ENCODE measurements at places on chromosomes 5 and 9. TPM values are rescaled to one million over a fixed set of nuclear protein-coding genes. Genes with fewer than 3 reads are reported as not detected.

DNA sequence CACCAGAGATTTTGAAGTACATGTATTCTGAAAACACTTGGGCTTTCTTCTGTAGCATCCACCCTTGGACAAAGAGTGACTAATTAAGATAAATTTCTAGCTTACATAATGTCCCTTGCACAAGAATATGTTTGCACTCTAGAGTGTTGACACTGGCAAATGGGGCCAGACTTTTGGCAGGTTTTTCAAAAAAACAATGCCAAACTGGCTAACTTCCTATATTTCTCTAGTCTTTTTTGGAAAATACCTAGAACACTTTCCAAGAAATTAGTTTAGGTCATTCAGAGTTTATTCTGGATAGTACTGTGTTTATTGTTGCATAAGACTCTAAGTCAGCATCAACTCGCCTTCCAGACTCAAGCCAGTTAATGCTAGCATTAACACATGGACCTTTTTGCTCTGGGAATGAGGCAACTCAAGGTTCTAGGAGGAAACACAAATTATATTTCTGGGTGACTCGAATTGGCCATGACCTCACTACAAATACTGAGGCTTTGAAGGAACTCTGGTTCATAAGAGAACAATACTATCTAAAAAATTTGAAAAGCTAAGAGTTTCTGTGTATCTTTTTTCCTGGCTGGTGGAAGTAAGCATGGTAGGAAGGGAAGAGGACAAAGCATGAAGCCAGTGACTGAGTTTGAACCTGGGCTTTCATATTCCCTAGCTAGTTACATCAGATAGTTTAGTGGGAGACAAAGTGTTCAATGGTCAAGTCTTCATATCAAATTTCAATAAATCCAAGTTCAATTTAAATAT lies 101.6 kb downstream of the NREP start:
- no peak for DNase-seq

DNA sequence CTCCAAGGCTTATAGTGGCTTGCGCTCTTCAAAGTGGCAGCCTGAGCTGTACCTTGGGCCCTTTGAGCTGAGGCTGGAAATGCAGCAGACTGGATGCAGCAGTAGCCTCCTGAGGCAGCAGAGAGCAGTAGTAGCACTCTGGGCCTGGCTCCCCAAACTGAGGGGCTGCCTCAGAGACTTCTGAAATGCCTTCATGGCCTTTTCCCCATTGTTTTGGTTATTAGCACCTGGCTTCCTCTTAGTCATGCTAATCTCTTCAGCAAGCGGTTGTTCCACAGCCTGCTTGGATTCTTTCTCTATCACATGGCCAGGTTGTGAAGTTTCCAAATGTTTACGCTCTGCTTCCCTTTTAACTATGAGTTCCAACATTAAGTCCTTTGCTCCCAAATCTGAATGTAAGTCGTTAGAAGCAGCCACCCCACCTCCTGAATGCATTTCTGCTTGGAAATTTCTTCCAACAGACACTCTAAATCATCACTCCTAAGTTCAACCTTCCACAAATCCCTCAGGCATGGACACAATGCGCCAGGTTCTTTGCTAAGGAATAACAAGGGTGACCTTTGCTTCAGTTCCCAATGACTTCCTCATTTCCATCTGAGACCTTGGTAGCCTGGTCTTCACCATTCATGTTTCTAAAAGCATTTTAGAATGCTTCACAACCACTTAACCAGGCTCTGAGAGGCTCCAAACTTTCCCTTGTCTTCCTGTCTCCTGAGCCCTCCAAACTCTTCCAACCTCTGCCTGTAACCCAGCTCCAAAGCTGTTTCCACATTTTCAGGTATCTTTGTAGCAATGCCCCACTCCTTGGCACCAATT lies 145.8 kb downstream of the ZDHHC21 start:
- DNase-seq: no peak

DNA sequence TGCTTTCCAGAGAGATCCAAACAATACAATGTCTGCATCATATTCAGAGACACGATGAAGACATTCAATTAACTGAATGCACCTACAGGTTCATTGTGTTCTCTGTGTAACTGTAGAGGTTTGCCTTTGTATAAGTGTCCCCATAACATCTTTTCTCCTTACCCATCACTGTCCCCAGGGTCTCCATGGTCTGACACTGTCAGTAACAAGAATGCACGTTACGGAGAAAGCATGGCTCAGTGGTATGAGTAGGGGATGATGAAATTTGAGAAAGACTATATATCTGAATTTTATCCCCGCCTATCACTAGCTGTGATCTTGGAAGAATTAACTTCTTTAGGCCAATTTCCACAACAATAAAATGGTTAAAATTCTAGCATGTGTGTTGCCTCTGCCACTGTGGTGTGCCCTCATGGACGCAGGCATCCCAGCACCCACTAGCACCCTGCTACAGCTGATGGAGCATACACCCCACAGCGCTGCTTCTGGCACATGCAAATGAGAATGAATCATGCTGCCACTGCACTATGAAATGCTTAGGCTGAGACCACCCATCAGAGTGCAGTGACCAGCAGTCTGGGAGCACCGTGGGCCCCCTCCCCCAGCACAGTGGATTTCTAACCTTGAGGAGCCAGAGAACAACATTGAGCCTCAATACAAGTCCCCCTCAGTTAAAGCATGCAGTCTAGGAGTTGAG lies 54.3 kb downstream of the RGMB start:
- no peak for DNase-seq

DNA sequence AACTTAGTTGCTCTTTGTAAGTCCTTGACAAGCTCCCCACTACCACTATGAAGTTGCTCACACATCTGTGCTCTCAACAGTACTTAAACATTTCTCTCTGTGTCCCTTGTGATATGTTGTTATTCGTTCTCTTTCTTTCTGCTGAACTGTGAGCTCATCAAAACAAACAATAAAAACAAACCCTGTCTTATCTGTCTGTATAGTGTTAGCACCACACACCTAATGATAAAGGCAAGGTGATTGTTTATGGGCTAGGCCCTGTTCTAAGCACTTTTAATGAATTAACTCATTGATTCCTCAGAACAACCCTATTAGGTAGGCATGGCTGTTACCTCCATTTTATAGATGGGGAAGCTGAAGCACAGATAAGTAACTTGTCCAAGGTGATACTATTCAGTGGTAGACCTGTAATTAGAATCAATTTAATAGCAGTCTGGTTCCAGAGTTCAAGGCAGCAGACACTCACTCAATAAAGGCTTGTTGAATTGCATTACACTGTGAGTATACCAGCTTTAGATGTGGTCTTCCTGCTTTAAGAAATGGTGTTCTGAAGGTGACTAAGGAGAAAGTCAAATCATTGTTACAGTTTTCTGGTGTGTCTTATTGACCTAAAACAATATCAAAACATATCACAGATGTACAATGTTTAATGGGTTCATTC lies 153.6 kb upstream of the ELL2 start:
- DNase-seq: no peak

- DNase-seq: no peak
These were observed 143.5 kb downstream of the PPP2R2B start for GRCh38 chr5:146734936-146735577.

DNA sequence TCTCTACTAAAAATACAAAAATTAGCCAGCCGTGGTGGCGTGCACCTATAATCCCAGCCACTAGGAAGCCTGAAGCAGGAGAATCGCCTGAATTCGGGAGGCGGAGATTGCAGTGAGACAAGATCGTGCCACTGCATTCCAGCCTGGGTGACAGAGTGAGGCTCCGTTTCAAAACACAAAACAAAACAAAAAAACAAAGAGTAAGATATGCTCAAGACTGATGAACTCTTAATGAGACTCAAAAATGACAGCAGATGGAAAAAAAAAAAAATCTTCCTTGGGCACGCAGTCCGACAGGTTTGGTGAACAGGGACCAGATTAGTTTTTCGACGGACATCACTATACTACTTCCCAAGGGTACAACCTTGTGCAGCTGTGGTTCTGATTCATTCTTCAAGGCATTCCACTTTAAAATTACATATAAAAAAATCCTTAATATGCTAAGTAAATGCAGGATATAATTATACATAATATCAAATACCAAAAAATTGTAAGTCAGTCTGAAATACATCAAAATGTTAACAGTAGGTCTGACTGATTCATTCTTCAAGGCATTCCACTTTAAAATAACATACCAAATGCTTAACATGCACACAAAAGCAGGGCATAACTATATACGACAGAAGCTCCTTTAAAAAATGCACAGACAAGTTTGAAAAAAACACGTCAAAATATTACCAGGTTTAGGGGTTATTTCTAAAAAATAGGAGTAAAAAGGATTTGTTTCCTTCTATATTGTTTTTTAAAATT lies 12.3 kb downstream of the PSIP1 start:
- DNase-seq: no peak

- no peak for DNase-seq
These were observed 52.1 kb upstream of the CACNA1B start for GRCh38 chr9:137825324-137825989.

DNA sequence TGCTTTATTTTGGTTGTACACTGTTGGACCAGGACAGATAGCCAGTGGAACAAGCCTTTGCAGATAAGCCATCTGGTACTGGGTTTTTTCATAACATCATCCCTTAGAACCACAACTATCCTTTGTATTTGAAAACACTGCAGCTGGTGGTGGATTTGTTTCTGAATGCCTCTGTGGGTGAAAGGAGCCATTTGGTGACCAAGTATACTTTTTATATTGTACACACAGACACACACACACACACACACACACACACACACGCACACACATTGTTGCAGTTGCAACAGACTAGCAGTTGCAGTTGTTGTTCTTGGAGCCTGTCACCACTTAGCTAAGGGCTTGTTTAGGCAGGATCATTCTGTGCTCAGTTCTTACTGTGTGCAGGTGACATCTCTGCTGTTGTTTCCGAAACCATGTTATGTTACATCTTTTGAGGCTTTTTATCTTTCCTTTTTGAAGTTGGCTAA lies 22.9 kb upstream of the CAVIN4 start:
- DNase-seq: no peak

- no peak for DNase-seq
These were observed 549.1 kb downstream of the CSNK1G3 start for GRCh38 chr5:124061068-124061430.

- DNase-seq: no peak
These were observed 9.7 kb upstream of the N4BP3 start for GRCh38 chr5:178103612-178104011.

GRCh38 chr5:125409234-125409860 lies 662.9 kb upstream of the ZNF608 start:
- no peak for DNase-seq

GRCh38 chr5:1724822-1725602 lies 74.6 kb downstream of the MRPL36 start:
- DNase-seq: no peak

DNA sequence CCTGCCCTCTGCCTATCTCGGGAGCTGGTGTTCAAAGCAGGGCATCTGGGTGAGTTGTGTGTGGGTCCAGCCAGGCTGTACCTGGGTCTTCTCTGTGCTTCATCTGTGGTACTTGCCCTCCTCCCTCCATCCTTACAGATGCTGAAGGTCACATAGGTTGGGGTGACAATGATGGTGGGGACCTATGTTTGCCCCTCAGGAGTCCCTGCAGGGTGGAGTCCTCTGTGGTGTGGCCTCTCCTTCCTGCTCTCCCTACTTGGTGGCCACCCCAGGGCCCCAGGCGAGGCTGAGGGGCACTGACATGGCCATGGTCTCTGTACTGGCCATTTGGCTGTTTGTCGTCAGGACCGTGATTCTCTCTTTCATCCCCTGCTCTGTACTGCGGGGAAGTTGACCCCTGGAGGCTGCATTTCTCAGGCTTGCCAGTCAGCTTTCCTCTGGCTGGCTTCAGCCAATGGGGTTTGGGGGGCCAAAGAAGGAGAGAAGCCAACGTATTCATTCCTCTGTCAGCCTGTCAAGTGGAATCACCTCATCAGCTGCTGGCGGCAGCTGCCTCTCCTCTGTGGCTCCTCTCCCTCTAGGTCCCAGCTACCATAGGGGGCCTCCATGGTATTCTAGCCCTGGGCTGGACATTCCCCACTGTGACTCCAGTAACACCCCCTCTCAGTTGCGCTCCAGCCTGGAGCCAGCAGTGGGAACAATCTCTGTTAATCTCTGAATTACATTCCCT lies 4.6 kb downstream of the DCANP1 start:
- DNase-seq: no peak

DNA sequence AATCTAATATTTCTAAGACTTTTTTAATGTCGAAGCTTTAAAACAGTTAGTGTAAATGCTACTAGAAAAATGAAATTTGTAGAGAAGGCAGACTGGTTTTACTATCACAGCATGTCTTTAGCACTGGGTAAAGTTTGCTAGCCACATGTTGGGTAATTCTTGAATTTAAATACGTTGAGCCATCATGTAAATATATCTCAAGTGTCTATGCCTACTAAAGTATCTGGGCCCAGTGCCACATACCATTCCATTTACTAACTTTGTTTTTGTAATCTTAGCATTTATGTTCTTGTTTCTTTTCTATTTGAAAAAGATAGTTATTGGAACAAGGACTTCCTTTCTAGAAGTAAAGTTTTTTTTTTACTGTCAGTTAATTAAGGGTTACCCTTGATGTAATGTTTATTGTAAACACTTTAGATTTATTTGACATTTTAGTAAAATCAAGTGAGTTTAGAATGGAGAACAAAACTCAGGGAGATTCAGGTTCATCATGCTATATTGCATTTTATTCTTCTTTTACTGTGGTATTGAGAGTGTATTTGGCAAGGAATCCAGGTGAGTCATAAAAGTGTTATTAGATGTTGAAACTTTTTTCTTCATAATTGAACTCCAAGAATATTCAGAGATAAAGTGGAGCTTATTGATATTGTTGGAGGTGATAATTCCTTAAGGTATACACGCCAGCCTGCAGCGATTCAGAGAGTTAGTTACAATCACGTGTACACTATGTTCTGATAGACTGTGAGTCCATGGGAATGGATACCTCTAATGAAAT lies 182.4 kb downstream of the CCDC171 start:
- no peak for DNase-seq

- DNase-seq: peak; percentile 38
These were observed 96.3 kb downstream of the ARSB start for GRCh38 chr5:78888580-78889368.

DNA sequence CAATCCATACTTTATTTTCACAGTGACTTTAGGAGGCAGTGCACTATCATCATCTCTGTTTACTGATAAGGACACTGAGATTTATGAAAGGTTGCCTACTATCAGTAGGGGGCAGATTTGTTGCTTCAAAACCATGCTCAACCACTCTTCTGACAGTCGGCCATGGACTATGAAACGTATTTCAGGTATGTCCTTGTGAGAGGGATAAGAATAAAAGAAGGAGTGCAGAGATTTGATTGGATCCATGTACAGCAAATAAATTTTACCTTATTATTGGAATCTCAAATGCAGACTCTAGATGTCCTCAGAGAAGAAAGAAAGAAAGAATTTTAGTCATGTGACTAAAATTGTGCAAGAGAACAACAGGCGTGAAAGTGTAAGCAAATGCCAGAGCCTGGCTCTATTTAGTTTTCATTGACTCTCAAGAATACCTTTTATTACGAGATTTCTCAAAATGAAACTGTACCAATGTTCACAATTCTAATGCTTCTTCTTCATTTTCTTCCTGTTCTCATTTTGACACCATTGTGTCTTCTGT lies 296.6 kb upstream of the RASA1 start:
- no peak for DNase-seq

GRCh38 chr5:86143837-86144236 lies 473.9 kb upstream of the COX7C start:
- peak; percentile 8 for DNase-seq

- DNase-seq: no peak
These were observed 146.7 kb downstream of the PRDM6 start for GRCh38 chr5:123235781-123236180.

- DNase-seq: peak; percentile 54
These were observed 6.5 kb downstream of the SLC35A4 start for GRCh38 chr5:140571105-140571504.

MZB1 gene
- total RNA-seq: 0.28 TPM

SPZ1 gene
- total RNA-seq: not detected

C9 gene
- not detected for total RNA-seq

AP3B1 gene
- 24.6 TPM for total RNA-seq
